Right ventricle myocardium inferior (tissue), 1 donor: ENCODE measurements at places on chromosomes 12 and 14. TPM values are rescaled to one million over a fixed set of nuclear protein-coding genes. Genes with fewer than 3 reads are reported as not detected.

The HNRNPA1 gene
- total RNA-seq = 371 TPM

GRCh38 chr12:101298426-101298825 lies 18.5 kb downstream of the UTP20 start:
- no peak for DNase-seq

The RPL10L gene
- total RNA-seq = not detected

GRCh38 chr12:98401427-98401826 lies 114.0 kb upstream of the TMPO start:
- no peak for DNase-seq

The DEPDC4 gene
- 0.81 TPM for total RNA-seq

The CABP1 gene
- total RNA-seq = 5.5 TPM

The CEP83 gene
- total RNA-seq = 8.6 TPM

GRCh38 chr14:86973177-86973576 lies 1019.8 kb downstream of the GALC start:
- DNase-seq = no peak

DNA sequence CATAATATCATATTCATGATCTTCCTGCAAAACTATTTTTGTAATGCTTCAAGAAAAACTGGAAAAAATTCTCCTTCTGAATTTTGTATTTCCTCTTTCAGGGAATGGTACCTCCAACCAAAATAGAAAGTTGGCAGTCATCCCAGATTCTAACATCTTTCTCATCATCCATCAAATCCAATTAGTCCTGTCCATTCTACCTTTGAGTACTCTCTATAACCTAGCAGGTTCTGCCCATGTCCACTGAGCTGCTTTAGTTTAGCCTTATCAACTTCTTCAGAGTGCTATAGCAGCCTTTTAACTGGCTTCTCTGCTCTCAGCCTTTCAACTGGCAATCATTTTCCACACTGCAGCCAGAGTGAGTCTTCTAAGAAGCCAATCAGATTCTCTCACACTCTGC lies 236.2 kb downstream of the AKAP6 start:
- DNase-seq = no peak

The FOXN4 gene
- not detected for total RNA-seq

DNA sequence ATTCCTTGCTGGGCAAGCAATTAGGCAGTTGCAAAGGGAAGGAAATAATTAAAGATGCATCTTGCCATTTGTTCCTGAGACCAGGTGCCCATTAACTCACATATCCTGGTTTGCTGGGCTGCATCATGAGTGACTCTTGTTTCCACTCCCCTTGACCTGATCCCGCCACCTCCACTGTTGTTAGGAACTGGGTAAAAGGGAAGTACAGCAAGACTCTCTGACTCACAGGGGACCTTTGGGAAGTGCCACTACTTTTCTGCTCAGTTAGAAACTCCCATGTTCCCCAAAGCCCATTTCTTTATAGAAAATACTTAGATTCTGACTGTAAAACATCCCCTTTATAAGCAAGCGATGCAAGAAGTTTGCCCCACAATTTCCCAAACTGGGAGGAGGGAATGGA lies 186.0 kb upstream of the BCL2L14 start:
- no peak for DNase-seq

GRCh38 chr12:46205294-46205693 lies 63.5 kb downstream of the SLC38A1 start:
- DNase-seq = no peak

DNA sequence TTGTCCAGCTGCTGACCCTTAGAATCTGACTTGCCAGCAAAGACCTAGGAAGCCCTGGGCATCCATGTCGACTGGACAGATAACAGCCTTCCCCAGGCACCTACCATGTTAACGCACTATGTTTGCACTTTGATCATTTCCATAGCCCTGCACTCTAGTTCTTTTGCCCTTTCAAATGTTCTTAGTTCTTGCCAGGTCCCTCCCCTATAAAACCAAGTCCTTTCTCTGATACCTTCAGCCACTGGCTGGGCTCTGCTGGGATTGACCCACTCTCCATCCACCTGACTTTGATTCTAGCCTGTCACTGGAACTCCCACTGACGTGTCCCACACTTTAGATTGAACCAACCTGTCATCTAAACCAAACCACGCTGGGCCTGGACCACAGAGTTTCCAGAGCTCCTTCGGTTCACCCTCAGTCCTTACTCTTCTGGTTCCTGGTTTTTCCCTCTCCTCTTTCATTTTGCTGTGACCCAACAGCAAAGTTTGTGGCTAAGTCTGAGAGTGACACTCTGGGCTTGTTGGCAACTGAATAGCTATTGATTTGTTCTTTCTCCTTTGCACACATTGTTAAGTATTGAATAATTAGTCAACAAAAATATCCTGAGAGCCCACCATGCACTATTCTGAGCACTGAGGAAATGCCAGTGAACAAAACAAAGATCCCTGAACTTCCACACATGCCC lies 51.8 kb upstream of the STK38L start:
- DNase-seq = no peak

The CFAP251 gene
- total RNA-seq = 1.3 TPM

GRCh38 chr14:34713681-34714319 lies 593 bp downstream of the CFL2 start:
- no peak for DNase-seq

- DNase-seq = peak; percentile 83
These were observed 291.2 kb downstream of the ZFP36L1 start for GRCh38 chr14:68501614-68502052.

DNA sequence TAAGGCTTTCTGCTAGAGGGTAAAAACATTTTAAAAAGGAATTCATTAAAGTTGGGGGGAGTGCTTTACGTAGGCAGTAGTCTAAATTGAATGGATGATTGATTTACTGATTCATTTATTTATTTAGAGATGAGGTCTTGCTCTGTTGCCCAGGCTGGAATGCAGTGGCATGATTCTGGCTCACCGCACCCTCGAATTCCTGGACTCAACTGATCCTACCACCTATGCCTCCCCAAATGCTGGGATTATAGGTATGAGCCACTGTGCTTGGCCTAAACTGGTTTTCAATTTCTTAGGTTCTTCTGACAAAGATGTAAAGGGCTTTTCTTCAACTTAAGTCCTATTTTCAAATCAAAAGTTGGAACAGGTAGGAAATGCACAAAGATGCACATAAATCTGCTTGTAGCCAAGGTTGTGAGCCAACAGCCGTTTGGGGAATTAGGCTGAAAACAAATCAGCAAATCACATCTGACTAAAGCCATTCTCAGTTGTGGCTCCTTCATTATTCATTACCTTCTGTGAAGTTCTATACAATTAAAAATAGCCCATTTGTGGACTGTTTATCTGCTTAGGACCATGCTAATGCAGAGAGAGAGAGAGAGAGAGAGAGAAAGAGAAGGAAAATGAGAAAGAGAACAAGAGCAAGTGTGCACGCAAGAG lies 218.0 kb downstream of the PPM1H start:
- no peak for DNase-seq

The CALCOCO1 gene
- 186 TPM for total RNA-seq

DNA sequence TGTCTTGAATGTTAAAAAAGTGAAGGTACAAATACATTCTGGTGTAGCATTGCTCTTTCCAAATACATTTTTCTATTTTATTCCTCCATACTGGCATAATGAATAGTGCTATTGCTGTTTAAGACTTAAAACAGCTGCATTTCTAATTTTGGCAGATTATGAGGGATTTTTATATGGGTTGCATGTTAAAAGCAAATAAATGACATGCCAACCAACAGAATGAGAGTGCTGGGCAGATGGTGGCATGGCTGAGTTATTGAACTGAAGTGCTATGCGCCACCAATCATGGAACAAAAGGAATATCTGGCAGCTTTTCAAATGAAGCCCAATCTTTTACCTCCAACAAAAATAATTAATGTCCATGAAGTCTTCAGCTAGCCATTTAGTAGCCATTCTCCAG lies 215.0 kb downstream of the PRKD1 start:
- no peak for DNase-seq

- peak; percentile 79 for DNase-seq
These were observed 776 bp downstream of the RDH5 start for GRCh38 chr12:55720894-55721444.
